HTR-8/SVneo (cell line): ENCODE measurements at places on chromosomes 2 and 18.

- DNase-seq, result peak; percentile 34
Observed at GRCh38 chr2:170530284-170530745, 184.8 kb upstream of the SP5 start.

DNA sequence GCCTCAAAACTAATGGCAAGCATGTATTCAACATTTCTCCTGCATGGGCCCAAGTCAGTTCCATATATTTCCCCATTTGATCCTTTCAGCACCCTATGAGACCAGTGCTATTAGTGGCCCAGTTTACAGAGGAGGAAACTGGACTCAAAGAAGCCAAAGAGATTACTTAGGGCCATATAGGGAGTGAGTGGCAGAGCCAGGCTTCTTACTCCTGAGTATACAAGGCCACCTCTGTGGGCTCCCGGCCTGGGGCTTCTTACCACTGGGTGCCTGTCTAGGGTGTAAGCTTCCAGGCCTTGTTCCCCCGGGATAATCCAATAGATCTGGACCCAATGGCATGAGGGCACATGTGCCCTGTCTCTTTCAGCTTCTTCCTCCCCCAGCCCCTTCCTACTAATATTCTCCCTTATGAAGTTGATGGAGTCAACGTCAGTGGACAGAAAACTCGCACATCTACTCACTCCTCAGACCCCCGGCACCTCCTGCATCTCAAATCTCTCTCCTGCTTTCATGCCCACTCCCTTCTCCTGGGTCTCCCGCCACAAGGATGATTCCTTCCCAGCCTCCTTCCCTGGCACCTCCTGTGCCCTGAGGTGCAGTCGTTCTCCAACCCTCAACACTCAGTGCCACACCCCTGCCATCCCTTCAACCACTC is 222.6 kb downstream of the ANAPC1 start:
- DNase-seq, result no peak

GRCh38 chr18:54737986-54738385 is 90.3 kb upstream of the RAB27B start:
- no peak for DNase-seq

DNA sequence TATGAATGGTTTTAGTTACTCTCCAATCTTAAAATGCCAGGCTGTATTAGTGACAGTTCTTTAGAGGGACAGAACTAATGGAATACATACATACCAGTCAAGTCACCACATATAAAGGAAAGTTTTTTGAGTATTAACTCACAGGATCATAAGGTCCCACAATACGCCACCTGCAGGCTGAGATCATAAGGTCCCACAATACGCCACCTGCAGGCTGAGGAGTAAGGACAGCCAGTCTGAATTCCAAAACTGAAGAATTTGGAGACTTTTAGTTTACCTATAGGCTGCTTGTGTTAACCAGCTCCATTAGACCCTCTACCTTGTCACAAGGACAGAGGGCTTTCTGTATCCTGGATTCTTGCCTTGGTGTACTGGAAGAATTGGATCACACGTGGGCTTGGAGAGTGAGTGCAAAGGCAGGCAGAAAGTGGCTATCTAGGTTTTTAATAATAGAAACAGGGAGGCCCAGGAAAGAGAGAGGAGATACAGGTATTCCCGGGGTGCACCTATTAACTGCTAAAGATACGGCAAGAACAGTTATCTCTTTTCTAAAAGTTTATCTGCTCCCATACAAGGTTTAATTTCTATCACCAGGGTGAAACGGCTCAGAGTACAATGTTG is 234.9 kb upstream of the CYRIA start:
- DNase-seq, result no peak

DNA sequence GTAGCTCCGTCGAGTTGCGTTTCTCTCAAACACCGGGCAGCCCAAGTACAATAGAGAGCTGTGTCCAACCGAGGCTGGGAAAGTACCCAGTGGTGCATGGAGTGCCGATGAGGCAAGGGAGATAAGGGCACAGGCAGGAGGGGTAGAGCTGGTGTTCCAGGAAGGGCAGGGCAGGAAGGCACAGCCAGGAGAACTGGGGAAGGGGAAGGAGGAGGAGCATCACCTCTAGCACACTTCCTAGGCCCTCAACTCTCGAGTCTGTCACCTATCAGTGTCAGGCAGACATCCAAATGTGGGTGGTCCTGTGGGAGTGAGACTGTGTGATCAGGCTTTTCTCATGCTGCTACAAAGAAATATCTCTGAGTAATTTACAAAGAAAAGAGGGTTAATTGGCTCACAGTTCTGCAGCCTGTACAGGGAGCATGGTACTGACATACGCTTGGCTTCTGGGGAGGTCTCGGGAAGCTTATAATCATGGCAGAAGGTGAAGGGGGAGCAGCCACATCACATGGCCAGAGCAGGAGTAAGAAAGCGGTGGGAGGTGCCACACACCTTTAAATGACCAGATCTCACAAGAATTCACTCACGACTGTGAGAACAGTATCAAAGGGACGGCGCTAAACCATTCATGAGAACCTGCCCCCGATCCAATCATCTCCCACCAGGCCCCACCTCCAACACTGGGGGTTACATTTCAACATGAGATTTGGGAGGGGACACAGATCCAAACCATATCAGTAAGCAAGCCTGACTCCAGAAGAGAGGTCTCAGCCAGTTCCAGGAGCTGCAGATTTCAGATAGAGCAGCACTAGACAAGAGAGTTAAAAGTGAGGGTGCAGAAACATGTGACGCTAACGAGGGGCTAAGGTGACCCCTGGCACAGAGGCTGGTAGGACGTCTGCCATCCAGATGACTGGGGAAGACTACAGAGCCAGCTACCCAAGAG is 75.7 kb downstream of the MBOAT2 start:
- no peak for DNase-seq

DNA sequence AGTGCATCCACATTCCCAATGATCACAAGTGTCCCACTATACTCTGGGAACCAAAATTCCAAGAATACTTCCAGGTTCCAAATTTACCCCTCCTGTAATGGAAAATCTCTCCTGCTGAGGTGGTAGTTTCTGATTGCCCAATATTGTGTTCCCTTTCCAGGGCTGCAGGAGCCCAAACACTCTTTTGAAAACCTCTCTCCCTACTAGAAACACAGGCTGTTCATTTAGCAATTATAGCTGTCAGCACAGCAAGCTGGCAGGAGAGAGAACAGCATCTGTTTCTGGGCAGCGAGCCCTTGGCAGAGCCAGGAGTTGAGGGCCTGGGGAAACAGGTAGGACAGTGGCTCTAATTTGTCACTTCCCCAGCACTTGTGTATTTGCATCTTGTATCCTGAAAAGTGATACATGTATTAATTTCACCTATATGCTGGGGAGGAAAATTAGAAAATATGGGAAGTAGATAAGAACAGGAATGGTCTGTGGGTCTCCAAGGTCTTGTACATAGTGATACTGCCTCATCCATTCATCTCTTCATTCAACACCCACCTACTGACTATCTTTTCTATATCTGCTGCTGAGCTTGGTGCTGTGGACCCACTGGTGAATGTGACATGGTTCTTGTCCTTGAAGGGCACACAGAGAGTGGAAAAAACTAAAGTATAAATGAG is 16.9 kb upstream of the PAIP2B start:
- DNase-seq, result no peak

DNA sequence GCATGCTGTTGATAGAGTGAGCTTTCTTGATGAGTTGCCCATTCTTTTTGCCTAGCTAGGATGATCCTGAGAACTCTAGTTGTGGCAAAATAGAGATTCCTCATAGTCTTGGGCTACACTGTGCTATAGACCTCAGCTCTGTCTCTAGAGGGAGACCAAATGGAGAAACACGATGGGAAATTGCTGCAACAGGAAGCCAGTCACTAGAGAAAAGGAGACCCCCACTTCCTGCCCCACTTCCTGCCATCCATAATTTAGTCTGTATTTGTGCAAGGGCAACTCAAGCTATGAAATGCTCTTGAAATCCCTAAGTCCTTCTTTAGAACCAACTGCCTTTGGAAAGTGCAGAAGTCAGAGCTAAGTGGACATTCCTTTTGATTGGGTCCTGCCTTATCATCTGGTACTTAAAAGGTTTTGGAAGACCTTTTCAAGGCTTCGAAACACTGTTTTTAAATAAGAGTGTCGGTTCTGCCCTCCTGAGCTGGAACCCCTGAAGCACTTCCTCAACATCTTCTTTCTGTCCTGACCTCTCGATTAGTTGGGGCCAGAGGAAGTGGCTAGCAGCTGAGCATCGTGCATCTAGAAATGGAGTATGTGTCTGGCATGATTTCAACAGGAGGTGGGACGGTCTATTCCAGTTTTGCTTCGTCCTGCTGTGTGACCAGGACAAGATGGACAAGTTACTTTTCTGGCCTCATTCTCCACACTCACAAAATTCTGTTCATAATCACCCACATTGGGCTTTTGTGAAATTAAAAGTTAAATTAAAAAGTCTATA is 8.6 kb upstream of the KCNE4 start:
- DNase-seq, result no peak

DNA sequence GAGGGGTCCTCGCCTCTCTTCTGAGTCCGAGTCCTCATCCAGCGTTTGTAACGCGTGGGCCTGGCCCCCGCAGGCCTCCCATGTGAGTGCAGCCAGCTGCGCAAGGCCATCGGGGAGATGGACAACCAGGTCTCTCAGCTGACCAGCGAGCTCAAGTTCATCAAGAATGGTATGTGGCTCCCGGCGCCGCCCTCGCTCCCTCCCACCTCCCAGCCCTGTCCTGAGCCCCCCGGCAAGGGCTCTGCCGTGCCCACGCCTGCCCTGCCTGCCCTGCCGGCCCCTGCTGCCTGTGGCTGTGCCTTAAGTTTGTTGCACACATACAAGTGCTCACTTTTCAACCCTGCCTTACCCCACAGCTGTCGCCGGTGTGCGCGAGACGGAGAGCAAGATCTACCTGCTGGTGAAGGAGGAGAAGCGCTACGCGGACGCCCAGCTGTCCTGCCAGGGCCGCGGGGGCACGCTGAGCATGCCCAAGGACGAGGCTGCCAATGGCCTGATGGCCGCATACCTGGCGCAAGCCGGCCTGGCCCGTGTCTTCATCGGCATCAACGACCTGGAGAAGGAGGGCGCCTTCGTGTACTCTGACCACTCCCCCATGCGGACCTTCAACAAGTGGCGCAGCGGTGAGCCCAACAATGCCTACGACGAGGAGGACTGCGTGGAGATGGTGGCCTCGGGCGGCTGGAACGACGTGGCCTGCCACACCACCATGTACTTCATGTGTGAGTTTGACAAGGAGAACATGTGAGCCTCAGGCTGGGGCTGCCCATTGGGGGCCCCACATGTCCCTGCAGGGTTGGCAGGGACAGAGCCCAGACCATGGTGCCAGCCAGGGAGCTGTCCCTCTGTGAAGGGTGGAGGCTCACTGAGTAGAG is 14.4 kb upstream of the ALLC start:
- DNase-seq, result no peak

DNA sequence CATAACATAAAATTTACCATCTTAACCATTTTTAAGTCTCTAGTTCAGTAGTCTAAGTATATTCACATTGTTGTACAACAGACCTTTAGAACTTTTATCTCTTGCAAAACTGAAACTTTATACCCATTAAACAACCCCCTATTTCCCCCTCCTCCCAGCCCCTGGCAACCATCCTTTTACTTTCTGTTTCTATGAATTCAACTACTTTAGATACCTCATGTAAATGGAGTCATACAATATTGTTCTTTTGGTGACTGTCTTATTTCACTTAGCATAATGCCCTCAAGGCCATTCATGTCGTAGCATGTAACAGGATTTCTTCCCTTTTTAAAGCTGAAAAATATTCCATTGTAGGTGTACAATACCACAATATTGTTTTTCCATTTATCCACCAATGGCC is 129.8 kb downstream of the PDE11A start:
- DNase-seq, result no peak

DNA sequence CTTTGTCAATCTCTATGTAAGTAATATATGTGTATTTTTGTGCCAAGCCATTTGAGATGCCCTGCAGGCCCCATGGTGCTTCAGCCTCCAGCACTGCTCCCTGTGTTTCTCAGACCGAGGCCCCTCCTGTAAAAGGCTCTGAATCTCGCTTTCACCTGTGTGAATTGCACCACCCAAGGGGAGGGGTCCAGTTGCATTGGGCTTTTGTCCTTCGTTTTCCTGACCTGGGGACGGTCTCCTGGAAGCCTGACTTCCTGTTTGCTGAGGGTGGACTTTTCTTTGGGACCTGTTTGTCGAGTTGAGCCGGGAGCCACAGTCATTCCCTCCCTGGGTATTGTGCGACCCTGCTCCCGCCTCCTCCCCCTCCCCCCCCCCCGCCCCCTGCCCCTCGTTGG is 48.9 kb downstream of the AGAP1 start:
- DNase-seq, result no peak

GRCh38 chr2:71801556-71801955 is 346.1 kb downstream of the CYP26B1 start:
- no peak for DNase-seq

DNA sequence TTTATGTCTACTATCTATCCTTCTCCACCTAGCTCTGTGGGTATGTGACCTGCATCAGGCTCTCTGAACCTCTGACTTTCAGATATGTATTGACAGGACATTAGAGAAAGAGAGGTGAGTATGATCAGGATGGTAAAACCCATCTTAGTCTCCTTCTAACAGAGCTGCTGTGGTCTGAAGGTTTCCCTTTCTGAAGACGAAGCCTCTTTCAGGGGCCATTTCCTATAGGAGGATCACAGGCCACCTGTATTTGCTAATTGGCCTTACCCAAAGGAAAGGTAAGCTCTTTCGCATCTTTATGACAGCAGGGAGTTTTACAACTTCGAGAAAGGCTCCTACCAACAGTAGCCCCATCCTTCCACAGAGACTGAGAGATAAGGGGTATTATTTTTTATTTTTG is 442.9 kb downstream of the KCNJ3 start:
- no peak for DNase-seq

GRCh38 chr2:201546576-201546975 is 95.0 kb downstream of the STRADB start:
- DNase-seq, result no peak

DNA sequence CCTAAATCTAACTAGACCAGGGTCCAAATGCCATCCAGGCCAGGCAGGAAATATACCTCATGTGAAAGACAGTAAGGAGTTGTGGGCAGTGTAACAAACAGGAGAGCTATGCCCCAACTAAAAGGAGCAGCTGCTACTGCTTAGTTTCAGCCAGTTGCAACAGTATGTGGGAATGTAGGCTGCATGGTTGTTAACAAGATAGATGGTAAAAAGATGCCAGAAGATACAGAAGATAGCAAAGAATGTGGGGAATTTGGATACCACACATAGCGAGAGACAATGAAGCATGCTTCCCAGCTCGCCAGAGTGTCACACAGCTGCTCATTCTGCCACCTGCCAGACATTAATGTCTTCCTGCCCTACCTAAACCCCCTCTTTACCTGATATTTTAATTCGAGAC is 39.4 kb upstream of the CYBRD1 start:
- DNase-seq, result no peak

GRCh38 chr2:20533993-20534622 is 87.2 kb downstream of the RHOB start:
- DNase-seq, result no peak

GRCh38 chr2:120586507-120587278 is 149.0 kb upstream of the GLI2 start:
- no peak for DNase-seq
